ENCODE measurements at places on chromosomes 4 and X.

DNA sequence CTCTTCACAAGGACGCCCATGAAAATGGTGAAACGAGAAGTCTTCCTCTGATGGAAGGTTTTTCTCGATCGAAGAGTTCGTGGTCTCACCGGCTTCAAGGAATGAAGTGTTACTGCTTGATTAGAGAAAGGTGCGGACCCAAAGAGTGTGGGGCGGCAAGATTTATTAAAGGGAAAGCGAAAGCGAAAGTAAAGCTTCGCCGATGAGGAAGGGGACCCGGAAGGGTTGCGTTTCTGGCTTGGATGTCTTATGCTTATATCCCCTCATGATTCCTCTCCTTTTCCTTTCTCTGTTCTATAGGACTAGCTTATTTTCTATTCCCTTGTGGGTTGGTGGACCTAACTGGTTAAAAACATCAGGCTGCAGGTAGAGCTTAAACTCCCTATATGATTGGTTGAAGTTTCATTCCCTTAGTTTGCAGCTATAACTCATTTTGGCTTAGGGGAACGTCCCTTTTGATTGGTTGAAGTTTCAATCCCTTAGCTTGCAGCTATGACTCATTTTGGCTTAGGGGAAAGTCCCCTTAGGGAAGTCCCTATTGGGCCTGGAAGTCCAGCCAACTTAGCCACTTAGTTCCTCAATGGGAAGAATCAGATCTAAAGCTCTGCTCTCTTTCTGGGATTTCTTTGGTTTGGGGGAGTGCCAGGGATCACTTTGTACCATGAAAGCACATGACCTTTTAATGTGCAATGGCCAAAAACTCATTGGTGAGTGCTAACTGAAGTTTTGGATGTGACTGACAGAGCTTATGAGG is 1025.0 kb upstream of the PCDH10 start:
- DNase-seq: no peak

- no peak for DNase-seq
Measured at GRCh38 chr4:101910786-101911373, 120.3 kb downstream of the BANK1 start.

DNA sequence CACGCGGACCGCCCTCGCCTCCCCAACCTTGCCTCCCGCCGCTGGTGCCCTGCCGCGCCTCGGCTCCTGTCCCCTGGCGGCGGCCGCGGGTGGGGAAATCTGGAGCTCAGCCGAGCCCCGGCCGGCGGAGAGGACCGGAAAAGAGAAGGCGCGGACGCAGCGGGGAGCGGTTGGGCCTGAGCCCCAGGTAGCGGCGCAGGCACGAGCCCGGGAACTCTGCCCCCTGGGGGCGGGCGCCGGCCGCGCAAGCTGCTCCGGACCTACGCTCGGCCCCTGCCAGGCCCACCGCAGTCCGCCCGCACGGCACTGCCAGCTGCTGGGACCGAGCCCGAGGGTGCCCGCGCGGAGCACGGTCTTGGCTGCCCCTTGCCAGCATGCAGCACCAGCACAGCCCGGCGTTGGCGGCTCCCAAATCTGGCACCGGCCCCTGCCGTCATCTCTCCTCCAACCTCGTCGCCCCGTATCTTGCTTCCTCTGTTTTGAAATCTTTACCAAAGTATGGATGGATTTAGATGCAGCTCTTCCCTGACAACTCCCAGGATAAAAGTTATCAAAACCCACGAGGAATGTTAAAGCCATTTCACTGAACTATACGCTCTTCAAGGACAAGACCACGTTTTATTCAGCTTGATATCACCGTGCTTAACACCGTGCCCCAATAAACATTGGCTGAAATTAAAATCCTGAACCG is at the start of gene PRSS12:
Gene PRSS12 (minus strand): TSS at position 161 of the 691 bp plus-strand sequence. CDS start 283 bp downstream, outside the sequence.
- DNase-seq: no peak

GRCh38 chr4:42078184-42078801 is 74.2 kb downstream of the BEND4 start:
- no peak for DNase-seq

DNA sequence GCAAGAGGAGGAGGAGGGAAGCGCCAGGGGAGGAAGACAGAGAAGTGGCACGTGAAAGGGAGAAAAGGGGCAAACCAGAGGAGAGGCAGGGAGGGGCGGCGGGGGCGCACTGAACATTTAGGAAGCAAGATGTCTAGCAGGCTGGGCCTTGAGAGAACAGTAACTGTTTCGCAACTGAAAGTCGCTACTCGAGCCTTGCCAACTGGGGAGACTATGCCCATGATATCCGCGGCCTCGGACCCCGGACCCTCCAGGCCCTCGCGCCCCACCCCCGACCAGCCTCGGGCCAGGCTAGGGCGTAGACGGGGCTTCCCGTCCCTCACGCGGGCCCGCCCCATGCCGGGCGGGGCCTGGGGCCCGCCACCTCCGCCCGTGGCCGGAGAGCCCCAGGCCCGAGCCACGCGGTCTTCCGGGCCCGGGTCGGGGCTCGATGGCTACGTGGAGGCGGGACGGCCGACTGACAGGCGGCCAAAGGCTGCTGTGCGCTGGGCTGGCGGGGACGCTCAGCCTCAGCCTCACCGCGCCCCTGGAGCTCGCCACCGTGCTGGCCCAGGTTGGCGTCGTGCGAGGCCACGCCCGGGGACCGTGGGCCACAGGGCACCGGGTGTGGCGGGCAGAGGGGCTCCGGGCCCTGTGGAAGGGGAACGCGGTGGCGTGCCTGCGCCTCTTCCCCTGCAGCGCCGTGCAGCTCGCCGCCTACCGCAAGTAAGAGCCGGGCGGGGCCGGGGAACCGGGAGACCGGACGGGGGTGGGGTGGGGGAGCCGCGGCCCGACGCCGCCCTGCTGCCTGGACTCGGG is at the start of gene SLC25A43:
Gene SLC25A43 (plus strand): TSS at position 363 of the 798 bp plus-strand sequence. CDS start 68 bp downstream, at position 431.
- DNase-seq: no peak

DNA sequence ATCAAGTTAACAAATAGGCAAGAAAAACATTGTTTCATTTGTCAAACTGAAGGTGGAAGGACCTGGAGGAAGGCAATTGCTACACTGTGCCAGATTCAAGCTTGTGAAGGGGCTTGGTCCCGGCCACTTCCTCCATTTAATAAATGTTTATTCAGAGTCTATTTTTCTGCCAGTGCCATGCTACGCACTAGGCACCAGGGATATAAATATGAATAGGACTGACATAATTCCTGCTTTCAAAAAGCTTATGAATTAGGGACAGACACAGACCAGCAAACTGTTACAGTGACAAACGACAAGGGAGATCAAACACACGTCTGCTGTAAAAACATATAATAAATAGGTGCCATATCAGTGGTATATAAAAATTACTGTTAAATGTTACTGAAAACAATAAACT is 571 bp downstream of the TLR6 start:
- DNase-seq: no peak

GRCh38 chr4:83217721-83218522 is 66.7 kb downstream of the COQ2 start:
- no peak for DNase-seq

- no peak for DNase-seq
Measured at GRCh38 chrX:150081076-150081475, 142.8 kb upstream of the EOLA2 start.

GRCh38 chrX:67044029-67044653 is 405.3 kb upstream of the EDA2R start:
- DNase-seq: no peak

DNA sequence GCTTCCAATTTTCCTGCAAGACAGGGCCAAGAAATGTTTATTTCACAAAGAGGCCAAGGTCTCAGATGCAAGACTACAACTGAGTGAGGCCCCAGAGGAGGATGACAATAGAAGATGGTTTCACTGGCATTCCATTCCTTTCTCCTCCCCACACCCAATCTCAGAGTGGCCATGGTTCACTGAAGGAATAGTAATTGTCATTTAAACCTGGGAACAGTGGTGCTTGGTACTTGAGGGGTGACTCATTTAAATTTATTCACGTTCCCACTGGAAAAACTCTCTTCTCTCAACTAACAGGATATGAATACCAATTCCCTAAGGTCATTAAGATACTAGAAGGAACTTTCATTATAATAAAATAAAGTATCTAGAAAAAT is 35.3 kb upstream of the CXCL8 start:
- DNase-seq: no peak

- DNase-seq: no peak
Measured at GRCh38 chr4:38921151-38921550, 53.5 kb downstream of the FAM114A1 start.

DNA sequence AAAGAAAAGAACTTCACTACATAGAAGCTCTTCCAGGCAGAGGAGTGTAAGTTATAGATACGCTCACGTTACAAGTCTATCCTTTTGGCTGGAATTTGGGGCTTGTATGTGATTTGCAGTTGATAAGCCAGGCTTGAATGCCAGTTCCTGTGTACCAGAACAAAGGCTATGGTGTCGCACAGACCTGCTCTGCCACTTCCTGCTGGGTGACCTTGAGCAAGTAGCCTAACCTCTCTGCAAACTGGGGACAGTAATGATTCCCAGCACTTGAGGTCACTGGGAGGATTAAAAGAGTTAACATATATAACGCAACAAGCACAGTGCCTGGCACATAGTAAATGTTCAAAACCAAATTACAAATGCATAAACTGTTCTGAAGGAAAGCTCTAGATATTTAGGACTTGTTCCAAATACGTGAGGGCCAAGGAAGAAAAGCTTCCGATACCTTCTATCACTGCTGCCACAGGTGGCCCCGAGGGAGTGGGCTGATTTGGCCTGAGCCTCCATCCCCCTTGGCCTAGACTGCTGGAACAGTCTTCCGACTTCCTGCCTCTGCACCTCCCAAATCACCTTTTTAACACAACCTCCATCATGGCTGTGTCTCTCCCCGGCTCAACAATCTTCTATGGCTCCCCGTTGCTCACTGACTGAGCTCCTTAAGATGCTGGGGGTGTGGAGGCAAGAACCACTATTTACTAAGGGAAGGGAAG is 1.3 kb upstream of the SOWAHD start:
- DNase-seq: no peak

DNA sequence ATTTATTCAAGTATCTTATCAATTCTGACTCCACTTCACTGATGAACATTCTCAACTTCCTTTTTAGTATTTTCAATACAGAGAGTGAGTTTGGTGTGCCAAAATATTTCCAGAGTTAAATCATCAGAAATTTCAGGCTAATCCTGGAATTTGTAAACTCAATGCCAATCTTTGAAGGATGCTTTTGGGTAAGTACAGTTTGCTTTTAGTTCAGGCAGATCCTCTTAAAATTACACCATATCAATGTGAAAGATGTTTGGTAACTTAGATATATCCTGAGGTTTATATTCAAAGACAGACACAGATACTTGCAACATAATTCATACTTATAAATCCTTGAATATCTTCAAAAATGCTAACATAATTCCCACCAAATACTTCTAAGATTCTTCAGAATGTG is 76.0 kb upstream of the FAM47B start:
- no peak for DNase-seq

DNA sequence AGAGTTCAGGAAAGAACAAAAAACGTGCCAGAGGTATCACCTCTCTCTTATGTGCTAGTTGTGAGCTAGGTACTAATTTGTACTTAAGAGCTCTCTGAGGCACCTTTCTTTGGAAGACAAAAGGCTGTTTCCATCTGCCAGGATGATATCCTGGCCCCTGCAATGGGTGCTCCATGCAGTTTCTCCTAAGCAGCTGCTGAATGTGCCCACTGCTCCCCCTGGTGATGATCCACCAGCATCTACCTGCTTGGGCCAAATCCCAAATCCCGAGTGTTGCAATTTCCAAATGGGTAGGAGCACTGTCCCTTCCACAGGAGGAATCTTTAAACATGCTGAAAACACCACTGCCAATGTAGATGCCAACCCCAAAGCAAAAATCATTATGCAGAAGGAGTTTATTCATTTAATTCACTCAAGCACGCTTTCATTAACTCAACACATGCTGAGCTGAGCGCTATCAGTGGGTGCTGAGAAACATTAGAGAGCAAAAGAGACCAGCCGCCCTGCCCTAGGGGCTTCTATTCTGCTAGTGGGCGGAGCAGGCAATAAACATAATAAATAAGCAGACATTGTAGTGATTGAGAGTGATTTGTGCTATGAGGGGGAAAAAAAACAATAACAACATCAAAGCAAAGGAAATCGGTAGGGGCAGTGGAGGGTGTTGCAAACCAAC is 69.6 kb upstream of the C4orf50 start:
- DNase-seq: no peak

GRCh38 chr4:51894059-51894645 is 51.2 kb downstream of the DCUN1D4 start:
- no peak for DNase-seq

GRCh38 chrX:7889680-7890079 is 37.5 kb downstream of the PNPLA4 start:
- no peak for DNase-seq

DNA sequence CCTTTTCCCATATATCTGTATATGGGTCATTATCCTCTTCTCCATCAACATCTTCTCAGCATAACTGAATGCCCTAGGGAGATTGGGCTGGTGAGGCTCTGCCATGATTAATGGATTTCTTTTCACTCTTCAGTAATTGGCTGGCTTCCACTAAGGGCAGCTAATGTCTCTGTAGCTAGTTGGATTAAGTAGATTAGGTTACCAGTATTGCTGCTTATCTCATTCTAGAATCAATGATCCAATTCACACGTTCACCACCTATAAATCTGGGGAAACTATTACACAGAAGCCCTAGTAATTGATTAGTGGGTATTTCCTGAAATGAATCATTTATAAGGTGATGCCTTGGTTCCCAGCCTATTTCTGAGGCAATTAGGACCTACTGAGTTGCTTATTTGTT is 94.8 kb downstream of the KDR start:
- DNase-seq: no peak

DNA sequence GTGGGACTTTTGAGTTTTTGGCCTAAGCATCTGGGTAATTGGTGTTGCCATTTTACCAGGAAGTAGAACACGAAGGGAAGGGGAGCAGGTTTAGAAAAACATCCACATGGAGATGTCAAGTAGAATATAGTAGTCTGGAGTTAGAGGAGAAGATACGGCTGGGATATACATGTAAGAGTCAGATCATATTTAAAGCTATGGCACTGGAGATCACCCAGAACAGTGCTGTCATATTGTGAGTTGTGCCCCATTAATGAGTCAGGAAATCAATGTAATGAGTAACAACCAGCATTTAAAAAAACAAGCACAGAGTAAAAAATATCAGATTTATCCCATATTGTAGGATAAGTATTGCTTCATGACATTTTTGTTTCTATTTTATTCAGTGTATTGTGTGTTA is 4.2 kb downstream of the GSTCD start:
- DNase-seq: no peak

DNA sequence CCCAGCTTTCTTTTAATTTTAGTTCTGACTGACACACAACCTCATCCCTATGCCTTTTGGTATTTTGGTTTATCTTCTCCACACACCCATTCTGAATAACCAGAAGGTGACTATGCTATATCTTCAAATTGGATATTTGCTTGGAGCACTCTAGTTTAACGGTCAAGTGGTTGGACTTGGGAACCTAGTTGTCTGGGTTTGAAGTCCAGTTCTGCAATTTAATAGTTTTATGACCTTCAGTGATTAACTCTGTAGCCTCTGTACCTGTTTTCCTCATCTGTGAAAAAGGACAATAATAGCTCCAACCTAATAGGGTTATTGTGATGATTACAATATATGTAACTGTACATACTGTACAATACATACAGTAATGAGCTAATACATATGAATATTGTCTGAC is 20.0 kb downstream of the PPM1K start:
- DNase-seq: no peak

- no peak for DNase-seq
Measured at GRCh38 chrX:41935832-41936231, 12.5 kb upstream of the CASK start.

- no peak for DNase-seq
Measured at GRCh38 chr4:165118256-165118909, 5.7 kb upstream of the TMEM192 start.
